Stimulated activated CD4-positive, alpha-beta T cell treated with anti-CD3 and anti-CD28 coated beads, Interleukin-15, amount 100 ng/mL, for 1 hour (primary cell): ENCODE measurements at places on chromosomes 7 and 10.

GRCh38 chr7:51300762-51301674, 15.6 kb downstream of the COBL start:
- no peak for DNase-seq

- no peak for DNase-seq
Measured at GRCh38 chr7:41323806-41324205, 379.1 kb downstream of the INHBA start.

- no peak for DNase-seq
Measured at GRCh38 chr10:5988336-5988920, 11.1 kb upstream of the IL15RA start.

GRCh38 chr10:117726596-117727295, 184.2 kb downstream of the EMX2 start:
- DNase-seq = no peak

DNA sequence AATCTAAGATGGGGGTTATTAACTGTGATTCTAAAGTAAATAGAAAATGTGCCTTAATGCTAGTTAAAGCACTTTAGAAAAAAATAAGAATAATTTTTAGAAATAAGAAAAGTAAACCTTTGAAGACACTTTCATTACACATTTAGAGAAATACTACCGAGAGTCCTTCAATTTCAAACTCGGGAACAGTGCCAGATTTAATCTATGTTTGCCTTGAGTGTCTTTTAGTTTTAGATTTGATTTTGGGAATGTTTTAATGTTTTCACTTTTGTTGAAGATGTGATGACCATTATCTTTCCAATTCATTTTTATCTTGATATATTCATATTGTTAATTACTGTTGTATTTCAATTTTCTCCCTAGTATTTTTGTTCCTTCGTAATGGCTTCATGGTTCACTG, 592.7 kb upstream of the MGMT start:
- DNase-seq = no peak

DNA sequence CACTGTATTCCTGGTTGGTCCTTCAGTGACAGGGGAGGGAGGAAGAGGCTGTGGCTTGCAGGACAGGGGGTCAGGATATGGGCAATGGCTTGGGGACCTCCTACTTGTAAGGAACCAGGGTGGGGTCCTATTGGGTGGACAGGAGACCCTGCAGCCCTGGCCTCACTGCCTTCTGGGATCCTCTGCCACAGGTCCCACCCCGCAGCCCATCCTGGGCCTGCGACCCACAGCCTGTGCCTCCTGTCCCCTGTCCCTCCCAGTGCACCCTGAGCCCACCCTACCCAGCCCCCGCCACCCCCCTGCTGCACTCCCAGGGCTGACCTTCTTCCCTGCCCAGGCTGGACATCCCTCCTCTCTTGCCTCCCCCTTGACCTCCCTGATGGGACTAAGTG, 58.7 kb upstream of the MYL10 start:
- no peak for DNase-seq

- DNase-seq = no peak
Measured at GRCh38 chr7:77859343-77859742, 60.8 kb downstream of the PHTF2 start.

DNA sequence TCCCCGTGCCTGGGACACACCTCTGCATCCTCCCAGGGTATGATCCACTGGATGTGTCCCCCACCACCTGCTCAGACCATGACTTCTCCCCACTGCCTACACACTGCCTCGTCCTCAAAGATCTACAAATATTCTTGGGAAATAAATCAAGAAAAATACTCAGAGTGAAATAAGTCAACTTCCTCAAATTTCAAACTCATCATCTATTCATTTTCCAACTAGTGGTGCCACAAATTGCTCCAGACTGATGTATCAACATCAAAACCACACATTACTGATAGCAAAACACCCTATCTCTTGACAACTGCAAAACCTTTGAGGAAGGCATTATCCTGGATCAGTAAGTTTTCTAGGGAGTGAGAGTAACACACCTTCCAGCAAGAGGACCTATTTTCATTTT, 87.7 kb downstream of the GRB10 start:
- DNase-seq = no peak

- DNase-seq = peak; percentile 39
Measured at GRCh38 chr7:27150568-27151340, 1.6 kb downstream of the HOXA3 start.

- peak; percentile 1 for DNase-seq
Measured at GRCh38 chr10:43228783-43229207, 38.1 kb downstream of the RASGEF1A start.

GRCh38 chr10:121165276-121165675, 314.1 kb downstream of the WDR11 start:
- no peak for DNase-seq

GRCh38 chr7:122743211-122743610, 40.5 kb upstream of the RNF148 start:
- no peak for DNase-seq

GRCh38 chr7:110564246-110564645, 526.7 kb upstream of the LRRN3 start:
- no peak for DNase-seq

DNA sequence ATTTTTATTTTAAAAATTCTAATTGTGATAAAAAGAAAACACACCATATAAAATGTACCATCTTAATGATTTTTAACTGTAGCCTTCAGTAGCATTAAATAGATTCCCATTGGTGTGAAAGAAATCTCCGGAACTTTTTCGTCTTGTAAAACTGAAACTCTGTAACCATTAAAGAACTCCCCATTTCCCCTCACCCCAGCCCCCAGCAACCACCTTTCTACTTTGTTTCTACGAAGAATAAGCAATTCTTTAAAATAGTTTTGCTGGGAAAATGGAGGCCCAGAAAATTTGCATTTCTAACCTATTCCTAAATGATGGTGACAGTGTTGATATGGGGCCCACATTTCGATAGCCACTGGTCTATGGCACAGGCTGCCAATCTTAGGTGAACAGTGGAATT, 305.4 kb upstream of the PFKP start:
- DNase-seq = no peak

GRCh38 chr7:46508583-46508982, 587.5 kb upstream of the IGFBP3 start:
- DNase-seq = no peak

DNA sequence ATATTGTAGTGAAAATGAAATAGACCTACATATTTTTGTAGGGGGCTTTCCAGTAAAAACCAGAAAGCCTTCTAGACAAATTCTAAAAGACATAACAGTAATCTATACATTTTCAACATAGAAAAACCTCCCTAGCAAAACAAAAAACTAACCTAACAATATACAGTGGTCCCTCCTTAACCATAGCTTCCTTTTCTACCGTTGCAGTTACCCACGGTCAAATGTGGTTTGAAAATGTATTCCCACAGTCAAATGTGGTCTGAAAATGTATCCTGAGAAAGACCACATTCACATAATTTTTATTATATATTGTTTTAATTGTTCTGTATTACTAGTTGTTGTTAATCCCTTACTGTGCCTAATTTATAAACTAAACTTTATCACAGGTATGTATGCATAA, 6.4 kb downstream of the PSAP start:
- no peak for DNase-seq

- no peak for DNase-seq
Measured at GRCh38 chr10:93459466-93459865, 22.7 kb downstream of the MYOF start.

DNA sequence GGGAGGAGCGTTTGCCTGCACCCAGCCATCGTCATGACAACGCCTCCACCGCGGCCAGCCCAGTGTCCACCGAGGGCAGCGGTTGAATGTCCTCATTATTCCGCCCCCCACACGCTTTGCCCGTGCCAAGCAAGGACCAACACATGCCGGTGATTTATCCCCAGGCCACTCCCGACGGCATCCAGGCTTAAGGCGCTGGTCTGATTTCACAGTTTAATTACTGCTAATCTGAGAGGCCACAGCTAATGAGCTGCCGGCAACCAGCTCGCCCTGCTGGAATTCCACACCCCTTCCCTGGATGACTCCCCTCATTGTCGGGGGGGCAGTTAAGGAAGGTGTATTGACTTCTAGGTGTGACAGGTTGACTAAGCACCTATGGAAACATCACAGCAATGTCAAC, 432.3 kb downstream of the DNAJB6 start:
- no peak for DNase-seq

DNA sequence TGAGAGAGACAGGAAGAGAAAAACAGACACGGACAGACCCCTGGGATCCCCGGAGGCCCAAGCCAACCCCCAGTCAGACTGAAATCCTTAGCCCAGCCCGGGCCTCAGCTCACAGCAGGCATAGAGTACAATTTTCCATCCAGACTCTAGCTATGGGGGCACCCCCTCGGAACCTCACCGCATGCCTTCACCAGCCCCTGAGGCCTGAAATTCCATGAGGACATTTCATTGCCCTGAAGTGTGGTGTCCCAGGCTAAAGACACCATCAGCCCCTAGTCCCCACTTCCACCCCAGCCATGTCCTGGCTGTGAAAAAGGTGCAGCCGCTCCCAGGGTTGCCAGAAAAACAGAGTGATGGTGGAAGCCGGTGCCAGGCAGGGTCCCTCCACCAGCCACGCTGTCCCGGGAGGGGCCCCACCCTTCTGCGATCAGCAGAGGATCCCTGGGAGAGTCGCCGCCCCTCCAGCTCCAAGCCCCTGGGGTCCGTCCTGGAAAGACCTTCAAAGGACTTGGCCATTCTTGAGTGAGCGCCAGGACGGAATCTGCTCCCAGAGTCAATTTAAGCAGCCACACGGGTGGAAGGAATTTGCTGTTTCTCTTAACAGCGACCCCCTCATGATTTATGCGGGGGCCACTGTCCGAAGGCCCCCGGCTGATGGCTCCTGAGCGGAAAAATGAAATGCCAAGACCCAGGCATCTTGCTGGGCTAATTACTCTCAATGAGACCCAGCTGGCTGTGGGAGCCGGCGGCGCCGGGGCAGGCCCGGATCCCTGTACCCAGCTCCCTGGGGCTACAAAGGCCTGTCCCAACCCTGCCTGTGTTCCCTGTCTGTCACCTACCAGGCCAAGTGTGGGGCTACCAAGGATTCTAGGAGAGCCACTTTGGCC, 23.2 kb downstream of the MYL10 start:
- DNase-seq = no peak

GRCh38 chr7:112503361-112503972, 22.7 kb downstream of the LSMEM1 start:
- DNase-seq = no peak

- no peak for DNase-seq
Measured at GRCh38 chr10:131214521-131215244, 96.8 kb downstream of the TCERG1L start.

- DNase-seq = no peak
Measured at GRCh38 chr7:99255463-99255862, 17.2 kb upstream of the MYH16 start.

- DNase-seq = no peak
Measured at GRCh38 chr10:49508249-49508648, 30.7 kb downstream of the ERCC6 start.

GRCh38 chr10:608331-609261, 80.9 kb downstream of the DIP2C start:
- DNase-seq = no peak

DNA sequence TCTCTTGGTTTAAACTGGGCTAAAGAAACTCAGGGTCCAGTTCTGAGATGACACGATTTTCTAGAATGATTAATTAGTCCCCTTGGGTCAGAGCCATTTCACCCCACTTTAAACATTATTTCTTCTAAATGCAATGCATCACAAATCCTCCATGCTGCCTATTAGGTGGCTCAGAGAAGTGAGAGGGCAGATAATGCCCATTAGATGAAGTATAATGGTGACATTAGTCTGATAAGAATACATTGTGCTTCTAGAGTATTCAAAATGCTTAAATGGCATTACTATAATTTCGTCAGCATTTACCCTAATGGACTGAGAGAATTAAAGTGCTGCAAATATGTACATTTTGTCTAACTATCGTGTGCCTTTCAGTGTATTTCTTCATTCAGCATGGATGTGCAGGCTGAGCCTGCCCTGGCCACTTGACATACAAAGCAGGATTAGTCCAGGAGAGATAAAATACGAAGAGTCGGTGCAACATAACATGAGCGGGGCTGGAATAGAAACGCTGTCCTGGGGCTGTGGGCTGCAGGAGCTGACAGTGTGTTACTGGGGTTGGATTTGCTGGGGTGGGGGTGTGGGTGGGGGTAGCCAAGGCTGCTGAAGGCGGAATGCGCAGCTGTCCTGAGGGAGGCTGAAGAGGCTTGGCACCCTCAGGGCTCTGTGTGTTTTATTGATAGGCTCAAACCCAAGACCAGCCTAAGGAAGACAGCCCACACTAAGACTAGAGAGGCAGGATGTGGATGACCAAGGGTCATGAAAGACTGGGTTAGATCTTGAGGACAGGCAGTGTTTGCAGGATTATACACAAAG, 52.8 kb upstream of the KLF6 start:
- DNase-seq = no peak

DNA sequence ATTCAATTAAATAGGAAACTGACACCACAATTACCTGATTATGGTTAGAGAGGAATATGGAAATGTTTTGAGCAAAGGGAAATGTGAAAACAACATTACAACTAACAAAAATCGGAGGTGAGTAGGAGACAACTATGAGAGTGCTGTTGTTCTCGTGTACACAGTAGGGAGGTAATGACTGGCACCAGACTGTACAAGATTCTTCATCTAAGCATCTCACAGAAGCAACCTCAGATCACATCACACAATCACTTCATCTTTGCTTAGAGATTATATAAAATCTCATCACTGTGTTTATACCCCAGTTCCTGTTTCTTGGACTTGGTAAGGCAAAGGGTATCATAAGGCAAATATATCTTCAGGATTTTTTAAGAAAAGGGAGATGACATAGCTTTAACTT, 14.9 kb downstream of the ABLIM1 start:
- no peak for DNase-seq
